ENCODE measurements at places on chromosomes 7 and 10.

DNA sequence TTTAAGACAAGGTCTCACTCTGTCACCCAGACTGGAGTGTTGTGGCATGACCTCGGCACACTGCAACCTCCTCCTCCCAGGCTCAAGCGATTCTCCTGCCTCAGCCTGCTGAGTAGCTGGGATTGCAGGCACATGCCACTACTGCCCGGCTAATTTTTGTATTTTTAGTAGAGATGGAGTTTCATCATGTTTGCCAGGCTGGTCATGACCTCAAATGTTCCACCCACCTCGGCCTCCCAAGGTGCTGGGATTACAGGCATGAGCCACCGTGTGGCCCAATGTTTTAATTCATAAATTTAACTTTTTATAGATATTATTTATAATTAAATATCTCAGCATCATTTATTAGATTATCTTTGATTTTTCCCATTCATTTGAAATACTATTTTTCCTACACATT is 658.0 kb upstream of the NRG3 start:
- DNase-seq: no peak

GRCh38 chr10:113199459-113199858 is 249.4 kb downstream of the TCF7L2 start:
- DNase-seq: no peak

DNA sequence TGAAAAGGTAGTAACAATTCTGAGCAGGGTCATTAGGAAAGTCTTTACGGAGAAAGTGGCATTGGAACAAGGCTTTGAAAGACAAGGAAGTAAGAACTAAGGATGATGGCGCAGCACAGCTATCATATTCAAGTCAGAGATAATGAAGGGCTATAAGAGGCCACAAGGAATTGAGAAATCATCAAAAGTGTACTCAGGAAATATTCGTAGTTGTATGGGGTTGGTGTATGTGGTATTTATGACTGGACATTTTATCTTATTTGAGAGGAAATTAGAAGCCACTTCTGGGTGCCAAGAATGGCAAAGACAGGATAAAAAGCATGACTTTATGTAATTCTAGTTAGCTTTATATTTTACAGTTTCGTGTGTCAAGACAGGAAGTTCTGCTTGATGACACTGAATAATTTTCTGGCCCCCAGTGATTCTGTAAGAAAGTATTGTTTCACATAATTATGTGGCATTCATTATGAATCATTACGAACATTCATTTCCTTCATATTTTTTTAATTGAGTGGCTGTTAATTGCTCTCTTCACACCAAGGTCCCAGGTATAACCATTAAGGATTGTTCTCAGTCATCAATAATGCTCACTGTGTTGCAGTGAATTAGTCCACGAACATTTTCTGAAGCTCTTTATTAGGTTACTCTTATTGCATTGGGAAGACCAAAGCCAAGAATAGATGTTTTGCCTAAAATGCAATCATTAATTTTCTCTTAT is 244.3 kb downstream of the PHF14 start:
- DNase-seq: no peak

DNA sequence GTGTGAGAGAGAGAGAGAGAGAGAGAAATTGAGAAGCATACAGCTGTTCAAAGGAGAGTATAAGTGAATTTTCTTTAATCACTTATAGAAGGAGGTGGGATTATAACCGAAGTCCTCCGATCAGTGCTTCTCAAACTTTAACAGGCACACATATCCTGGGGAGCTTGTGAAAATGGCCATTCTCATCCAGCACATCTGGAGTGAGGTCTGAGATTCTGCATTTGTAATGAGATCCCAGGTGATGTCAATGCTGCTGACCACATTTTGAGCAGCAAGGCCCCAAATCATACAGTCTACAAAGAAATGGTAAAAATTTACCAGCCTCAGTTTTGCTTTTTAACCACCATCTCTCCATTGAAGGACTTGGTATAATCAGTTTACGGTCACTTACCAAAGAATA is 219.0 kb downstream of the PTEN start:
- DNase-seq: no peak

- no peak for DNase-seq
These were observed 26.0 kb downstream of the RNF32 start for GRCh38 chr7:156666368-156667109.

DNA sequence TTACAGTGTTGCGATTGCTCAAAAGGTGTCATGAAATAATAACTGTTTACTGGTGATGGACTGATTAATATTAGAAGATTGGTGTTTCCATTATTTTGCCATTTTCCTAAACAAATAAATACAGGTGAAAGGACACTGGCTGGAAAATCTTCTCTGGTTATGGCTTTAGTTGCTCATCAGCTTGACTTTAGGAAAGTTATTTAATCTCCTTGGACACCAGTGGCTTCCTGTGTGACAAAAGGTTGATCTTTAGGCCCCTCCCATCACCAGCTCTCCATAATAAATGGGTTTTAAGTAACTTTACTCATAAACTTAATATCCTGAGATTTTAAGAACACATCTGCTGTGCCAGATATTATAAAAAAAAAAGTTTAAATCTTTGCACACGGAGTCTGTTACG is 737 bp downstream of the CABCOCO1 start:
- no peak for DNase-seq

- DNase-seq: no peak
These were observed 142.6 kb upstream of the CDC14C start for GRCh38 chr7:48781752-48782151.
